SHP77 treated with DMSO at 0.1 percent for 48 hours (cell line): ENCODE measurements at places on chromosomes 1 and 21.
A peak's percentile ranks its signal among the peaks of the same experiment; 100 is the strongest.

DNA sequence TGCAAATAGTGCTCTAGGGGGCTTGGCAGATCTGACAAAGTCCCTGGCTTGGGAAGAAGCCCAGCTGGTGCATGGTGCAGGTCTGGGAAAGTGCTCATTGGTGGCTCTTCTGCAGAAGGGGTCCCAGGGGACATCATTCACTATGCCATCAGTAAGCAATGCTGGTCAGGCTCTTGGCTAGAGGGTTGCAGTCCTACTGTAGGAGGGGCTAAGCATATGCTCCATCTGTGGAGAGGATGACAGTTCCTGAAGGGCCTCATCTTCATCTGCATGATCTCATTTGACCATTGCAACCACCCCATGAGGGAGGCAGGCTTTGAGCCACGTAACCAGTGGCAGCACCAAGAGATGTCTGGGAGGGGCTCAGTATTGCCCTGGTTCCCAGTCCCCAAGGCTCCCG lies 31.5 kb upstream of the VASH2 start:
- DNase-seq = no peak

DNA sequence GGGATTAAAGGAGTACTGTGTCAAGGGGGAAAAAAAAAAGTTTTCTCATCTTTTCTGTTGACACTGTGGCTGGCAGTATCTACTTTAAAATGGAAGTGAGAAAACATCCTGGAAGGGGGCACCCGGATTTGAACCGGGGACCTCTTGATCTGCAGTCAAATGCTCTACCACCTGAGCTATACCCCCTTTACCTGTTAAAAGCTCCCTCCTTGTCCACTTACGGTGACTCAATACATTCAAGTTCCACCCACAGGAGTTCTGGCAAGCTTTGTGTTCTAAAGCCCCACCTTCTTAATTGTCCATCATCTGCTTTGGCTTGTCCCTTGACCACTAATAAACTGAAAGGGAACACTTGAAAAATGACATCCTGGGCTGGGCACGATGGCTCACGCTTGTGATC lies 68.2 kb downstream of the FNBP1L start:
- no peak for DNase-seq

- DNase-seq = no peak
These were observed 88.5 kb upstream of the ADAR start for GRCh38 chr1:154696456-154696855.

- peak; percentile 66 for DNase-seq
These were observed 24.4 kb downstream of the OR10R2 start for GRCh38 chr1:158496374-158496773.

GRCh38 chr1:208318150-208318734 lies 74.1 kb upstream of the PLXNA2 start:
- no peak for DNase-seq

GRCh38 chr1:197200272-197200899 lies 53.9 kb upstream of the ASPM start:
- peak; percentile 32 for DNase-seq

DNA sequence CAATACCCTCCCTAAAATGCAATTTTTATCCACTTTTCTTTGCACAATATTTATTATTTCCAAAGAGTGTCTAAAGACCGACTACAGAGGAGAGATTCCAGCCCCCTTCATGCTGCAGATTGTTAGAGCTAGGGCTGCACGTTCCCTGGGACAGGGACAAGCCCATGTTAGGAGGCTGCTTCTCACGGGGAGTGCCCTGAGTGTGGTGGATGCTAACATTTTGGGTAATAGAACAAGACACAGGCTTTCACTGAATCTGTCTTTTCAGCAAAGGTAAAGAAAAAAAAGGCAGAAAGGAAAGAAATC lies 125.4 kb downstream of the RIPK4 start:
- DNase-seq = no peak

- no peak for DNase-seq
These were observed 13.9 kb downstream of the URB1 start for GRCh38 chr21:32378956-32379355.

GRCh38 chr21:34700605-34701004 lies 31.8 kb downstream of the CLIC6 start:
- no peak for DNase-seq

GRCh38 chr21:16137106-16137505 lies 407.3 kb downstream of the USP25 start:
- no peak for DNase-seq

GRCh38 chr1:20931930-20932436 lies 144.9 kb upstream of the HP1BP3 start:
- no peak for DNase-seq

DNA sequence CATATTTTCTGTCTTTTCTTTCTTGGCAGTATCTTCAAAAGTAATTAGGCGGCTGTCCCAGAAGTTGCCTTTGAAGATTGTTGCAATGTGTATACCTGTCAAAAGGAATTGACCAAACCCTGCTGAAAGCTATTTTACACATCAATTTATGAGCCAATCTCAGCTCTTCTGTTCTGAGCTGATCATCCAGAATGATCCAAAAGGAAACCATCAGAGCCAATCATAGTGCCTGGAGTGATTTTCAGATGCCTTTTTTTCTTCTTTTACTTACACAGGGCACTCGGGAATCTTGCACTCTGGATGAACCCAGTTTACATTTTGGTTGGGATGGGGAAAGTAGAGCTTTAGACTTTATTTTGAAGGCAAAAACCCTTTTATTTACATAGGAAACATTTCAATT lies 21.8 kb upstream of the APOBEC4 start:
- no peak for DNase-seq

DNA sequence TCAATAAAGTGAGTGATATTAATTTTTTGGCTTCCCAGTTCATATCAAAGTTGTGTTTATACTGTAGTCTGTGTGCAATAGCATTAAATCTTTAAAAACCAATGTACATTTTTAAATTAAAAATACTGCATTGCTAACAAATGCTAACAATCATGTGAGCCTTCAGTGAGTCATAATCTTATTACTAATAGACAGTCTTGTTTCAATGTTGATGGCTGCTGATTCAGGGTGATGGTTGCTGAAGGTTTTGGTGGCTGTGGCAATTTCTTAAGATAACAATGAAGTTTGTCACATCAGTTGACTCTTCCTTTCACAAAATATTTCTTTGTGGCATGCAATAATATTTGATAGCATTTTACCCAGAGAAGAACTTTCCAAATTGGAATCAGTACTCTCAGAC lies 109.0 kb downstream of the ZMYM4 start:
- DNase-seq = no peak

DNA sequence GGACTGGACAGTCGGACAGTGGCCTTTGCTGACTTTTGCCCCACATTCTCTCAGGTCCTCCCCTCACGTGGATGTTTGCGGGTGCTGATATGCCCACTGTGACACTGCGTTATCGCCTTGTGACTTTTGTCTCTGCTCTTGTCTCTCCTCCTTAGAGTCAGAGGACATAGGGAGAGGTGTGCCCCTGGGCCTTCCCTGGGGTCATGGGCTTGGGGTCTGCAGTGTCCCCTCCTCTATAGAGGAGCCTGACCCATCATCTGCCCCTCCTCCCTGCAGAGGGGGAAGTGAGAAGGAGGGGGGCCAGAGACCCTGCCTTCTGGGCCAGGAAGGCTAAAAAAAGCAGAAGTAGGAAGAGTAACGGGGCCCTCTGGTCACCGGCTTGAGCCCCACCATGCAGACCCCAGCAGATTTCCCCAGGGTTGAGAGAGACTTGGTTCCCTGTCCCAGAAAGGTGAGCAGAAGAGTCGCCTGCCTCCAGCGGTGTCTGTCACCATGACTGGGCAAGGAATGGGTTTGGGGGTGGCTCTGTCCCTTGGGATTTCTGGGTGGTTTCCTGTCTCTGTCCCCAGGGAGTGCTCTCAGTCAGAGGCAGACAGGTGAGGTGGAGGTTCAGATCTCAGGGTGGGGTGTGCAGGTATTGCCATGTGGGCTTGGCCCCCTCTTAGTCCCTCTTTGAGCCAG lies 13.3 kb downstream of the RPS6KA1 start:
- DNase-seq = no peak

- DNase-seq = no peak
These were observed 49.1 kb downstream of the GLIS1 start for GRCh38 chr1:53689736-53690326.

DNA sequence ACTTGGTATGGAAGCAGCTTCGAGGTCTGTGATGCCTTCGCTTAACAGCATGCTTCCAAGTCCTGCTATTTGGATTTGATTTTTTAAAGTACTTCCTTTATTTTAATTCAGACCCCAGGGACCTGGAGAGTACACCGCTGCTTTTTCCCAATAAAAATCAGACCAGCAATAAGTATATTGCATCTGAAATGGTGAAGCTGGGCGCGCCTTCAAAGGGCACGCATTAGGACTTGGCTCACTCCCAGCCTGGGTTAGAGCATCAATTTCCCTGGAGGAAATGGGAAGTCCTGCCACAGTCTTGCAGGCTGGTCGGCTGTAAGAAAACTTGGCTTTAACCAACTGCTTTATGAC lies 325.1 kb downstream of the RRAGC start:
- no peak for DNase-seq
